ENCODE measurements at places on chromosomes 5 and 9.

DNA sequence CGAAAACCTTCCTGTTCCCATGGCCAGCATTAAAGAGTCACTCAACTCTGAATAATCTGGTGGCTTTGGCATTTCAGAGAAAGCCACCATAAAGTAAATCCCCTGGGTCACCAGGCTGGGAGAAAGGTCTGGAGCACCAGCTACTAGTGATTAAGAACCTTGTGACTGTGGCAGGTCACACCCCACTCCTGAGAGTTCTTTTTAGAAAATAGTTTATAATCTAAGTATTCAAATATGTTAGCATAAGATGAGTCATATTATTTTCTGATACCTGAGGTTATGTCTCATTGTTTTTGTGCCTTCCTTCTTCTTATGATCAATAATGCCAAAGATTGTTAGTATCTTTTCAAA lies 351.7 kb downstream of the ARRDC3 start:
- DNase-seq = no peak

GRCh38 chr9:115207003-115207836 lies 89.3 kb upstream of the TNC start:
- DNase-seq = no peak

GRCh38 chr9:70119786-70120185 lies 76.1 kb downstream of the MAMDC2 start:
- DNase-seq = no peak

DNA sequence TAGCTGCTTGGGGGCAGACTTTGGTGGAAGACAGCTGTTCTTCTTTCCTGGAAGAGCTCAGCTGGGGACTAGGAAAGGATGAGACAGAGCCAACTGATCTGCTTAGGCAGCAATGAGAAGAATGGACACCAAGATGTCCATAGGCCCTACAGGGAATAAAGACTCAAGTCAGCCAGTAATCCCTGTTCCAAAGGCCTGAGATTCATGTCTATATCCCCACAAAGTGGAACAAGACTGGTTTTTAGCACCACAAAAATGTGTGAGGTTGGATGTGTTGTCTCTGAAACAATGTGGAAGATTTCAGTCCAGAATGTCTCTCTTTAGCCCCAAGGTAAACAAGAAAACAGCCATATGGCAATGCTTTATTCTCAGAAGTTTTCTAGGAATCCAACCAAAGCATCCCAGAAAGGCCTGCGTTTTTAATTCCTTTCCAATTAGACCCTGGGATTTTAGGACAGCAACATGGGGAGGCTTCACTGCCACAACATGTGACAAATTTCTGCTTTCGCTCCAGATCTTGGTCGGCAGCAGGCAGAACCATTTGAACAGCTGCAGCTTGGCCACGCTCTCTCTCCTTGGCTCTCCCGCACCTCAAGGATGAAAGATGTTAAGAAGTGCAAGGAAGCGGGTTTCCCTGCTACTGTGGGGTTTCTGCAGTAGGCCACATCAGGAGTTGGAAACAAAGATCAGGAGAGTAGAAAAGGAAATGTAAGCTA lies 245.1 kb downstream of the FSTL4 start:
- no peak for DNase-seq

- no peak for DNase-seq
These were observed 89.7 kb upstream of the ADRA1B start for GRCh38 chr5:159826351-159827214.

GRCh38 chr5:100423330-100423729 lies 111.8 kb upstream of the FAM174A start:
- no peak for DNase-seq

GRCh38 chr5:68368311-68369022 lies 152.9 kb downstream of the PIK3R1 start:
- DNase-seq = no peak

DNA sequence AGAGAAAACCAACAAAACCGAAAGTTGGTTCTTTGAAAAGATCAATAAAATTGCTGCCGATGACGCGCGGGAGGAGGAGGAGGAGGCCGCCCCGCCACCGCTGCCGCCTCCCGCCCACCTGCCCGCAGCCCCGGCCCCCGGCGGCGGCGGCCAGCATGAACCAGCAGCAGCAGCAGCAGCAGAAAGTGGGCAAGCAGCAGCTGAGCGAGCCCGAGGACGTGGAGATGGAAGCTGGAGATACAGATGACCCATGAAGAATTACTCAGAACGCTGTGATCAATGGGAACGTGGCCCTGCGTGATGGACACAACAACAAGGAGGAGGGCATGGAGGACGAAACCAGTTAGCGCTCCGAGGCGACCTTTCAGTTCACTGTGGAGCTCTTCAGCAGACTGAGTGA lies 53.9 kb upstream of the EFNA5 start:
- DNase-seq = no peak

DNA sequence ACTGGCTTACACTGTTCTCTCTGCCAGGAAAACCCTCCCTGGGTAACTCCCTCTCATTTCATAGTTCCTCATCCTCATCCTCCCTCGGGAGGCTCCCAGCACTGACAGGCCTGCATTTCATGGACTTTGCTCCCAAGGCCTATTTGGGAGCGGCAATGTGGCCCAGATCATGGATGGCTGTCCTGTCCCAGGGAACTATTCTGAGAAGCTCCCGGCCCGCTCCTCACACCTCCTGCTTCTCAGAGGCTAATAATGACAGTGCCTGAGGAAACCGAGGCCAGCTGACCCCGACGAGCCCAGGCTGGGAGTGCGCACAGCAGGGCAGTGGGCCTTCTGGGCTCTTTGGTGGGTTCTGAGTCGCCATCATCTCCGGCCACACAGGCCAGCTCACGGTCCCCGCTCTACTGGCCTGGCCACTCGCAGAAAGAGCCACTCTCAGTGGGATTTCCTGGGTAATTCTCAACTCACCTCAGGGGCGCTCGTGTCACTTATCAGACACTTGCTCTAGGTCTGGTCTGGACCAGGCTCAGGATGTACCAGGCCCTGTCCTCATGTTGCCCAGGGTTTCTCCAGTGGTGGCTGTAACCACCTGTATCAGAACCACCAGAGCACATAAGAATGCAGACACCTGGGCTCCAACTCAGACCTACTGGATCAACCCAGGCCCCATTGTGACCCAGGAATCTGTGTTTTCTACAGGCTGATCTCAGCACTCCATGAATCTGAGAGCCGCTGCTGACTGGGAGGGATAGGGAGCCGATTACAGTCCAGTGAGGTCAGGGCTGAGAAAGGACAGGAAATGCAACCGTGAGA lies 2.0 kb upstream of the DOLPP1 start:
- no peak for DNase-seq

DNA sequence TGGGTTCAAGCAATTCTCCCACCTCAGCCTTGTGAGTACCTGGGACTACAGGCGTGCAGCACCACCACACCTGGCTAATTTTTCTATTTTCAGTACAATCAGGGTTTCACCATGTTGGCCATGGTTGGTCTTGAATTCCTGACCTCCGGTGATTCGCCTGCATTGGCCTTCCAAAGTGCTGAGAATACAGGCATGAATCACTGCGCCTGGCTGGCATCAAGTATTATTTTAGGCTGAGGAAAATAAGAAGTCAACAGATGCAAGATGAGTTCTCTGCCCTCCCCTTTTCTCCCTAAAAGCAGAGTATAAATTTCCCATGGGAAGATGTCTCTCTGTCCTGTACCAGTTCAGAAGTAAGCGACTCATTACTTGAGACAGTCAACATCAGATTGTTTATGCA lies 71.5 kb downstream of the ELAVL2 start:
- no peak for DNase-seq

DNA sequence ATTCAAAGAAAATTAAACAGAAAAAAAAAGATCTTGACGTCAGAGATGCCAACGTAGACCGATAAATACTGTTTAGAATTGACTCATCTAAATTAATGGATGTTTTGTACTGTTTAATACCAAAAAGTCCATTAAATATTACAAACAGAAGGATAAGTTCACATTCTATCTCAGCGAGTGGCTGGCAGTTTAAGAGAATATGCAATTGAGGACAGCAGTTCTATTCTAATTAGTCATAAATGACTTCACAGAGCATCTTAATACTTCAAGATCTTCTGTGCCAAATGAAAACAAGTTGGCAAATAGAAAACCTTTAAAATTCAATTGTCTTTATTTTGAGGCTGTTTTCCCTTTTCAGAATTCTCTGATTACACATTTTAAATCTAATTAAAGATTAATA lies 326.6 kb upstream of the NREP start:
- no peak for DNase-seq

- no peak for DNase-seq
These were observed 976.1 kb upstream of the NUDT12 start for GRCh38 chr5:104538734-104539133.

DNA sequence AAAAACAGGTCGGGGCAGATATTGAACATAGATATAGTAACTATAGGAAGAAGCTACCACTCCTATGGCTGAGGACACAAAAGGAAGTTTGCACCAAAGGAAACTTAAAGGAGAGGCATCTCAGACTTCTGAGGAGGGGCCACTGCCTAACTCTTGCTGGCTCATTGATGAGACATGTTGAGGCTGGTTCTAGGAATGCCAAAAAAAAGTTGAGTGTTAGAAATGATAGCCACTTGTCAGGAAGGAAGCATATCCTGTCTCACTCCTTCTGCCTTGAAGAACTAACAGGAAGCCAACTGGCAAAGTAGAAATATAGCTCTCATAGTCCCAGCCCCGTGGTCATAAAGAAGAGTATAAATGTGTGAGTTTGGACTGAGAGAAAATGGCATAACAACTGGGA lies 23.3 kb upstream of the STOM start:
- no peak for DNase-seq

DNA sequence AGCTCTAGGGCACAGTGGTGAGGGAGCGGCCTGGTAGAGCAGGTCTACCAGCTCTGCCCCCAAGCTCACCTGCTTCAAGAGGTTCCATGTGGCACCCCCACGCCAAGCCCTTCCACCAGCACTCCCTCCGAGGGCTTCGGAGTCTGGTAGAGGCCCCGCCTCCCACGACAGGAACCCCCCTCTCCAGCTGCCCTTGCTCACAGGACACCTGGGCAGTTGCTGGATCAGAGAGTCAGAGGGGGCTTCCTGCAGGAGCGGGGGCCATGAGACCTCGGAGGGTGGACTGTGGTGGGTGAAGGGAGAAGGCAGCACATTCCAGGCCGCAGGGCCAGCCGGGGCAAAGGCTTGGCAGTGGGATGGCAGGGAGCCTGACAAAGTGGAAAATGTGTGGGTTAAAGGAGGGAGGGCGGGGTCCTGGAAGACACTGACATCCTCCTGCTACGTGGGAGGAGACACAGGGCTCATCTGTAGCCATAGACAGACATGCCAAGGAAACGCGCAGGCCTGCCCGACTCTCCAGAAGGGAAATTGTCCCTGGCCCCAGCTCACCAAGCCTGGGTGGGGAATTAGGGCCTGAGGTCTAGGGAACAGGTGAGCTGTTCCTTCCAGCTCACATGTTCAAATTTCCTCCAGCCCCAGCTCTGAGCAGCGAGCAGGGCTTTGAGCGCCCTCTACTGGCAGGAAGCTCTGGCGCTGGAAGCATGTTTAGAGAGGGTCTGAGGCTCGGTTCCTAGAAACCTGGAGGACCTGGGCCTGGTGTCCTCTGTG lies 74.2 kb downstream of the NTNG2 start:
- DNase-seq = peak; percentile 67

- no peak for DNase-seq
These were observed 19.4 kb downstream of the CXCL14 start for GRCh38 chr5:135559354-135559753.

- peak; percentile 15 for DNase-seq
These were observed 39.3 kb downstream of the NR2F1 start for GRCh38 chr5:93622240-93622885.

- DNase-seq = no peak
These were observed 135.3 kb upstream of the WWC1 start for GRCh38 chr5:168156170-168156569.

GRCh38 chr5:406041-406440 lies 36.9 kb upstream of the EXOC3 start:
- no peak for DNase-seq

DNA sequence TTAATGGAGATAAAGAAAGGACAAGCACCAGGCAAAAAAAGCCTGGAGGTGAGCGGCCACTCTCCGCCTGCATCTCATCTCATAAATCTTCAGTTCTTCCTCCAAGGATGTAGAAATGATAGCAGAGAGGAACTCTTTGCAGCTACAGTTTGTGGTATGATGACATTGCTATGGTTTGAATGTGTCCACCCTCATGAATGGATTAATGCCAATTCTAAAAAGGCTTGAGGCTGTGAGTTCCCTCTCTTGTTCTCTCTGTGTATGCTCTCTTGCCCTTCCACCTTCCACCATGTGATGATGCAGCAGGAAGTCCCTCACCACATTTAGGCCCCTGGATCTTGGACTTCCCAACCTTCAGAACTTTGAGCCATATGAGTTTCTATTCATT lies 126.4 kb downstream of the SPOCK1 start:
- DNase-seq = no peak

DNA sequence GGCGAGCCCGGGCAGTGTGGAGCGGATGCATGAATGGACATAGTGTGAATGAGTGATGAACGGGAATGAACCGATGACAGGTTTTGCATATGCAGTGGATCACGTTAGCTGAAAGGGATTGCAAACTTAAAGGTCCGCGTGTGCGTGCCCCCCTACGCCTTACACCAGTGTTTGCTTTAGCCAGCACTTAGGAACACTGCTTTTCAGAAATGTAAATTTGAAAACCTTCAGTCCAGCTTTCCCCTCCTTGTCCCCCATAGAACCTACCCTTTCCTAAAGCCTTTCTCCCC lies 692 bp downstream of the PSAT1 start:
- DNase-seq = no peak

DNA sequence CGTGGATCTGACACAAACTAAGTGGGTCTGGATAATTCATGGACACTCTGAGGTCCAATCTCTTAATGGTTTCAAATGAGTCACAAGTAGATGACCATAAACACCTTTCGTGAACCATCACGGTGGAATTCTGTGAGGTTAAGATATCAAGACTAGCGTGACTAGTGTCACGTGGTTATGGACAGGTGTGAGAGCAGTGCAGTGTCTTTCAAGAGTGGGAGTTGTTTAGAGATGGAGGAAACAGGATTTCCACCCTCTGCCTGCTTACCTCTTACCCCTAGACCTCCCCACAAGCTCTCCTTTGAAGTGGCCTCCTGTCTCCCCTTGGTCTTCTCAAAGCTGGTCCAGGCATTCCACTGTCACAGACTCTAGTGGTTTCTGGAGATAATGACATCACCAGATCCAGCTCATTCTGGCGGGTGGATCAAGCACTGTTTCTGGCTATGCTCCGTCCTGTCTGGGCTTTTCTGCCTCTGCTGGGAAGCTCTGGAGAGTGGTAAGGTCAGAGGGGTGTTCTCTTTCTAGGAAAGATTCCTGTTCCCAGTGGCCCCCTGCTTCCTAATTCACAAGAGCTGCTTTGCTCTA lies 20.0 kb upstream of the ZNF782 start:
- DNase-seq = no peak

- DNase-seq = no peak
These were observed 29.5 kb upstream of the RNF20 start for GRCh38 chr9:101504188-101504587.

DNA sequence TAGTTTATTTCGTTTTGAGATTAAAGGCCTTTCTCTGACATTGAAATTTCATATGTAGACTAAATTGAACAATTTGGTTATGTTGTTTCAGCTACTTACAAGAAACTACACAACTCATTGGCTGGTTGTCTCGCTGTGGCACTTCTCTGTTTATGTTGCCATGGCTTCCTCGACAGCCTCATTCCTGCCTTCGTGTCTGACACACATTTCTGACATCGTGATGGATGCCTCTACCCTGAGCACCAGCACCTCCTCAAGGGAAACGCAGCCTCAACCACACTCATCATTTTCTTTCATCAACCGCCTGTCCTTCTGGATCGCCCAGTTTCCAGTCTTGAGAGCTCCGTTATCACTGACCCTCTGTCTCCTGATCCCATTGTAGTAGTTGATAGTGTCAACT lies 562.8 kb downstream of the PDE4D start:
- DNase-seq = no peak
